ENCODE measurements at places on chromosomes 16 and 17.
A peak's percentile ranks its signal among the peaks of the same experiment; 100 is the strongest.

DNA sequence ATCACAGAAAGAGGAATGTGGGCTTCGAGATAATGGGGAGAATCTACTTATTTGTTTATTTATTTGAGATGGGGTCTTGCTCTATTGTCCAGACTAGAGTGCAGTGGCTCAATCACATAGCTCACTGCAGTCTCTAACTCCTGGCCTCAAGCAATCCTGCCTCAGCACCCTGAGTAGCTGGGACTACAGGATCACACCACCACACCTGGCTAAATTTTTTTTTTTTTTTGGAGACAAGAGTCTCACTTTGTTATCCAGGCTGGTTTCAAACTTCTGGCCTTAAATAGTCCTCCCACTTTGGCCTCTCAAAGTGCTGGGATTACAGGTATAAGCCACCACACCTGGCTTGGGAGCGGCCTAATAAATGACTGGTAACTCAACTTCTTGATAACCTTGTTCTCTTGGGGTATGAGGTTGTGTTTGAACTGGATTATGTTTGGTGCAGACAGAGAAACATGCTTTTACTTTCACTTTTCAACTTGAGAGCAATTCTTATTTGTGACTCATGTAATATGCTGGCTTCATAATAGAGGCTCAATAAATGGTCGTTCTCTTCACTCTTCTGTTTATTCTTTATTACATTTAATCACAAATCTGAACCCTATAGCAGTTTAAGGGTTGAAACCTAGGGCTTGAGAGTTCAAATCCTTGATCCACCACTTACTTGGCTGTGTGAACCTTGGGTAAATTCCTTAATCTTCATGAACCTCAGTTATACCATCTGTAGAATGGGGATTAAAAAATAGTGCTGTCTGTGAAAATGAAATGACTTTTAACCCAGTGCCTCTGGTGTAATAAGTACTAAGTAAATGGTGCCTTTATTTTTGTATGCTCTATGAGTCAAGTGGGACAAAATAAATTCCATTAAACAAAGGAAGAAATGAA lies 129.1 kb upstream of the HS3ST2 start:
- no peak for DNase-seq

- no peak for DNase-seq
These were observed 204.8 kb downstream of the CDH8 start for GRCh38 chr16:61831351-61831917.

GRCh38 chr17:19909139-19909538 lies 41.4 kb upstream of the ULK2 start:
- DNase-seq: no peak

- no peak for DNase-seq
These were observed 15.5 kb downstream of the HIC1 start for GRCh38 chr17:2070241-2071023.

DNA sequence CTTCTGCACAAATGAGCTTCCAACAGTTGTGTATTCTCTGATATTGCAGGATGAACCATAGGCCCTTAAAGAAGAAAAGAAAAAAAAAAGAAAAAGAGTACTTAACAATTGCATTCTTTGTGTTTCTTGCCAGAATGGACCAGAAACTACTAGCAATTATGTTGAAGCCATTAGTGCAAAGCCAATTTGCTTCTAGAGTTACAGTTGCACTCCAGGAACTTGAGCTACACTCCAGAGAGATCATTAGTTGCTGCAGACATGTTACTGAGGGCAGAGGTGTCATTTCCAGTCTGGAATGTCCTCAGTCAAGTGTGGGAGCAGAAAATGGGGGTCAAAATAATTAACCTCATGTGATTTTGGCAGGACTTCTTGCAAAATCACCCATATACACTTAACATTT lies 85.6 kb upstream of the CCL2 start:
- DNase-seq: no peak

DNA sequence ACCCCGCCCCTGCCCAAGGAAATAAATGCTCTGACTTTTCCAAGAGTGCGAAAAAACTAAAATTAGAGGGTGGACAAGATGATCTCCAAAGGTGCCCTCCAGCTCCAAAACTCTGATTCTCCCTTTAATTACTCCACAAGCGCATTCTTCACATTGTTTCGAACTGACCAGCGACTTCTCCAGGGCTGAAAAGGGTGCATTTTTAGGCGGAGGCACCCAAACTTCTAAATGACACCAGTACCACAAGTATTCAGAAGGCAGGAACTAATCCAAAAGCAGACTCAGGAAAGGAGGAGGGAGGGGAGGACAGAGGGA lies 750 bp downstream of the ZFHX3 start:
- no peak for DNase-seq

- no peak for DNase-seq
These were observed 26.7 kb downstream of the ABCA5 start for GRCh38 chr17:69300222-69300621.

- DNase-seq: no peak
These were observed 23.0 kb downstream of the RANBP10 start for GRCh38 chr16:67783353-67783725.

GRCh38 chr17:37359682-37360188 lies 16.1 kb upstream of the C17orf78 start:
- DNase-seq: no peak

- DNase-seq: peak; percentile 80
These were observed 3.1 kb upstream of the SETD6 start for GRCh38 chr16:58511933-58512815.

DNA sequence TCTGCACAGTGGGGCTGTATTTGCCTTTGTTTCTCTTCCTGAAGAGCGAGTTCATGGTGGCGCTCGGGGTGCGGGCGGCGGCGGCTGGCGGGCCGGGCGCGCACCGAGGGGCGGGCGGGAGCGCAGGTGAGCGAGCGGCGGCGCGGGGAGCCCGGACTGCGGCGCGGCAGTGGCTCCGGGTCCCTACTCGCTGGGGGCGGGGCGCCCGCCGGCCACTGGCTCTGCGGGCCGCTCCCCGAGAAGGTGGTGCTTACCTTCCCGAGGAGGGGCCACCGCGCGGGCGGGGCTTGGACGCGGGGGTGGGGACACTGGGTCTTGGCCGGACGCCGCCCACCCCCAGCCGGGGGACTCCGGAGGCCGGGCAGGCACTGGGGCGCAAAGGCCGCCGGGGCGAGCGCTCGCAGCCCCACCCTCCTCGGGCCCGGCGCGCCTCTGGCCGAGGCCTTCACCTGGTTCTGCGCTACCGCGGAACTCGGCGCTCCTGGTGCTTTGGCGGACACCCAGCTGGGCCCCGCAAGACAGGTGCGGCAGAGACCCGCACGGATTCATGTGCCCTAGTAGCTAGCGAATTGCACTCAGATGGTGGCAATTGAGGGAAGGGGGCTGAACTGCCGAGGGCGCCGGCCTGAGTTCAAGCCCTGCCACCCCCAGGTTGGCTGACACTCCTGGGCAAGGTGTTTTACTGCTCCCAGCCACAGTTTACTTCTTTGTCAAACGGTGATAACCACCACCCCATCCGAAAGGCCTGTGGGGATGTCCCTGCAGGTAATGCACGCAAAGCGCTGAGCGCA lies at the start of gene PPL:
TSS of gene PPL (minus strand) at position 158 of the 791 bp plus-strand sequence. CDS start at position 55, 103 bp downstream.
- DNase-seq: no peak

DNA sequence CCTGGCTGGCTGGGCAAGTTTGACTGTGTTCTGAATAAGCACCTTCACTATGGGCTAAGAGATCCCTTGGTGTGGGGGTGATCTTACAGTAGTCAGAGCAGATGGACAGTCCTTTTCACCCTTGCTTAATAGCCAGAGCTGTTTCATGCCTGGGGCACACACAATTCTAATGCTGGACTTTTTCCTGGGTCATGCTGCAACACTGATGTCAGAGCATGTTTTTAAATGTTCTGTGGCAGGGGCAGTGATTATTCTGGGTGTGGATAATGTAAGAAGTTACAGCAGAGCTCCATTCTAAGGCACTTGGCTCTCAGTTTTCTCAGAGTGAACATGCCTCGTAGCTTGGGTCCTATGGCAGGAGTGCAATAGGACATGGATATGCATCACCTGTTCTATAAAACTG lies 4.0 kb upstream of the CD68 start:
- no peak for DNase-seq

DNA sequence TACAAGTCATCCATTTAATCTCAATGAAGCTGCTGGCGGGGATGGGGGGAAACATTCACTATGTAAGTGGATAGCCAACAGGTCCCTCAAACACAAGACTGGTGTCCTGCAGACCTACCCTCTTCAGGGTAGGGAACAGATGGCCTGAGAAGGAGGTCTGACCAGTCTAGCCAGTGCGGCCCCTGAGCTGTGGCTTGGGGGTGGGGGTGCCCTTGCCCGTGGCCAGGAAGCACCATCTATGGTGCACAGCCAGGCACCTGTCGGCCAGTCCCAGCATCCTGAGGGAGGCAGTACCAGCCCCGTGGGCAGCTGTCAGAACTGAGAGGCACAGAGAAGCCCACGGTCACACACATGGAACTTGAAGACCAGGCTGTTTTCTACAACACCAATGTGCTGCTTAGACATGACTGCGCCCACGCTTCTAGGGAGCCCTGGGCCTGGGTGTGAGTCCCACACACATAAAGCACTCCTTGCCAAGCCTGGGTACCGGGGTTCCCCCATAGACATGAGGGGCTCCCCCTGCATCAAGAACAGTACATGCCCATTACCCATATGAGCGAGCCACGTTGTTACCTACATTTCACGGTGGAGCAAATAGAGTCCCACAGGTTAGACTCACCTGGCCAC lies 40.9 kb downstream of the RMI2 start:
- no peak for DNase-seq

- no peak for DNase-seq
These were observed 30.5 kb downstream of the BAIAP2 start for GRCh38 chr17:81065500-81065899.

- DNase-seq: no peak
These were observed 57.4 kb downstream of the PLCG2 start for GRCh38 chr16:81836279-81837054.

DNA sequence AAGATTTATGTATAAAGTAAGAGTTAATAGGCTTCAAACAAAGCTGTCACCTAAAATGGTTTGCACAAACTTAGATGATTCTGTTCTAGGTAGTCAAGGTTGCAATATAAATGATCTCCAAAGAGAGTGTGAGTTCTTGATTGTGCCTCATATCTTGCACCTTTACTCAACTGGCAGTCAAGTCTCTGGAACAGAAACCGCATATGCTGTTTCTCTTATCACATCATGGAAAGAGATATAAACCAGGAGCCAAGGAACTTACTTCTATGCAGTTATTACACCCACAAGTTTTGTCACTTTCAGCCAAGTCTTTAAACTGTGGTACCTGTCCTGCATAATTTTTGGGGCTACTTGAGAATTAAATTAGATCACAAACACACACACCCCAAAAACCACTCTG lies 5.2 kb downstream of the SSH2 start:
- DNase-seq: no peak

DNA sequence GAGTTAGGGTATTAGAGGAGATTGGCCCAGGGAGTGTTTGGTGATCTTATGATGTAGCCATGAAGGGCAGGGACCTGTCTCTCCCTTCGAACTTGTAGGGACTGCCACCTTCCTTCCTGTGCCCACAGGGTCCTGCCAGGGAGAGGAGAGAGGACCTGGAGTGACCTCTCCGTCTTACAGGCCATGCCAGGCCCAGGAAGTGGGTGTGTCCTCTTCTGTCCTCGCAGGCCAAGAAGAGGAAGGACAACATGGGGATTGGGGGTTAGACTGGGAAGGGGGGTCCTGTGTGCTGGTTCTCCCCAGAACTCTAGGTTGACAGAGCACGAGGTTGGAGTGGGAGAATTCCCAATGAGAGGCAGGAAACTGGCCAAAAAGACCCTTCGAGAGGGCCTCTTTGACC lies 43.4 kb upstream of the TAC4 start:
- no peak for DNase-seq

DNA sequence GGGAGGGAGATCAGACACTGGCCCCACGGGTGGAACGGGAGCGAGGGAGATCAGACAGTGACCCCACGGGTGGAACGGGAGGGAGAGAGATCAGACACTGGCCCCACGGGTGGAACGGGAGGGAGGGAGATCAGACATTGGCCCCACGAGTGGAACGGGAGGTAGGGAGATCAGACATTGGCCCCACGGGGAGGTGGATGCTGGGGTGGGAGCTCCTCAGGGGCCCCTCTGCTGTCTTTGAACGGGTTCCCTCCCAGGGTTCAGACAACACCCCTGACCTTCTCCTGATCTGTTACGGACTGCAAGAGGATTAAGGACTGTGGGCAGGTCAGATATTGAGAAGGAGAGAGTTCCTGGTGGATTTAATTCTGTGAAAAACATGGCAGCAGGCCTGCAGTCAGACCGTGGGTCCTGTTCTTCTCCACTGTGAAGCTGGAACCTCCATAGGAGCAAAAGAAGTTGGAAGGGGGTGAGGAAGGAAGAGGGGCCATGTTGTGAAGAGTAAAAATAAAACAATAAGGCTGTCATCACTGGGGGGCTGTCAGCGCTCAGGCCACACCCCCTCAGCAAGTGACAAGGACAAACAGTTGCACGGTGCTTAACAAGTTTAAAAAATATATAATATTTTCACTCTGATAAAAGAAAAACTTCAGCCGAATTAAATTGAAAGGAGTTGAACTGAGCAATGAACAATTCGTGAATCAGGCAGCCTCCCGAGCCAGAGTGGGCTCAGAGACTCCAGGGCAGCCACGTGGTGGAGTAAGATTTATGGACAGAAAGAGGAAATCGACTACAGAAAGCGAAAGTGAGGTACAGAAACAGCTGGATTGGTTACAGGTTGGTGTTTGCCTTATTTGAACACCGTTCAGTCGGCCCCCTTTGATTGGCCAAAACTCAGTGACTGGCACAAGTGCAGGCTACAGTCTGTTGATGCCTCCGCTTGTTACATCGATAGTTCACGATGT lies 348.7 kb upstream of the TNRC6C start:
- DNase-seq: peak; percentile 23

DNA sequence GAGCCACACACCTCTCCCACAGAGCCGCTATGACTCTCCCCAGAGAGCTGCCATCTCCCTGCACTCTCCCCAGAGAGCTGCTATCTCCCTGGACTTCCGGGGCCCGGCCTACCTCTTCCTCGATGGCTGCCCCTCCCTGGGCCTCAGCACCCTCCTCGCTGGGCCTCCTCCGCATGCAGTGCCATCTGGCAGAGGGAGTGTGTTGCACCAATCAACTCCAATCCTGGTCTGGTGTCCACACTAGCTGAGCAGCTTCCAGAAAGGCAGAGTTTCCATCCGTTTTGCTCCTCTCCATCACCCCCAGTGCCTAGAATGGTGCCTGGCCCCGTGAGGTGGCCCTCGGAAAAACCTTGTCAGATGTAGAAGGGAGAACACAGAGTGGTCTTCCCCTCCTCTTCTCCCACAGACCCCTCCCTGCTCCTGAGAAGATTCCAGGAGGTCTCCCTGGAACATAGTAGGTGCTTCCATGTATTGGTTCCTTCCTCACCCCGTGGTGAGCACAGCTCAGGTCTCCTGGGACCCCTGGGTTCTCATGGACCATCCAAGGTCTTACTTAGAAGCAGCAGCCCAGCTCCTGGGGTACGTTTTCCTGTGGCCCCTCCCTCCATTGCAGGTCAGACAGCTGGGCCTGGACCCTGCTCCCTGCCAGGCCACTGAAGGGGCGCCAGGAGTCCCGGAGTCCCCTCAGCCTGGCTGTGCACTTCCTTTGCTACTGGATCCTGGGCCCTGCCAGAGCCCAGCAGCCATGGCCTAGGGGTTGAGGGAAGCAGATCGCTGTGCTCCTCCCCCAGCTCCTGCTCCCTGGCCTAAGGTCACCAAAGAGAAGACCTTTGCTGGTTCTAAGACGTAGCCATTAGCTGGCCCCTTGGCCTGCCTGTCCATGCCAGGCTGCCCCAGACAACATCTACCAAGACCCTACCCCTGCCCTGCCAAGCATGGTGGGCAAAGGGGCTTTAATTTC lies 233.8 kb upstream of the GSE1 start:
- no peak for DNase-seq

All from CD8-positive, alpha-beta memory T cell (primary cell).